ENCODE measurements at places on chromosomes 13 and 19. TPM values are rescaled to one million over a fixed set of nuclear protein-coding genes. Genes with fewer than 3 reads are reported as not detected.

The ZNF571 gene
- total RNA-seq = 4.4 TPM

The CACNA1A gene
- 3.2 TPM for total RNA-seq

The NLRP11 gene
- 2.4 TPM for total RNA-seq

The TNFSF13B gene
- total RNA-seq = 1.1 TPM

The ZFP82 gene
- total RNA-seq = 10.1 TPM

The CGB3 gene
- total RNA-seq = 7.0 TPM

The F2RL3 gene
- total RNA-seq = not detected

The ZNF709 gene
- 3.2 TPM for total RNA-seq

The SLITRK1 gene
- not detected for total RNA-seq

The SNRPD2 gene
- total RNA-seq = 294 TPM

The SPTBN4 gene
- 0.67 TPM for total RNA-seq

The IL11 gene
- 23.0 TPM for total RNA-seq

The CALR gene
- 2,061 TPM for total RNA-seq

The NKG7 gene
- not detected for total RNA-seq

The PSG6 gene
- 0.89 TPM for total RNA-seq

The OXGR1 gene
- total RNA-seq = not detected

The CEACAM20 gene
- total RNA-seq = not detected

The KLK3 gene
- not detected for total RNA-seq

The OR7A5 gene
- total RNA-seq = not detected

The POMP gene
- 238 TPM for total RNA-seq

The JSRP1 gene
- not detected for total RNA-seq

The CEACAM19 gene
- total RNA-seq = 1.2 TPM

Measured in M059J (cell line).